ENCODE measurements at places on chromosomes 1 and 21.

- no peak for DNase-seq
Measured at GRCh38 chr21:32962268-32962667, 63.5 kb upstream of the OLIG2 start.

- DNase-seq = peak; percentile 62
Measured at GRCh38 chr1:165828103-165828668, 772 bp downstream of the UCK2 start.

DNA sequence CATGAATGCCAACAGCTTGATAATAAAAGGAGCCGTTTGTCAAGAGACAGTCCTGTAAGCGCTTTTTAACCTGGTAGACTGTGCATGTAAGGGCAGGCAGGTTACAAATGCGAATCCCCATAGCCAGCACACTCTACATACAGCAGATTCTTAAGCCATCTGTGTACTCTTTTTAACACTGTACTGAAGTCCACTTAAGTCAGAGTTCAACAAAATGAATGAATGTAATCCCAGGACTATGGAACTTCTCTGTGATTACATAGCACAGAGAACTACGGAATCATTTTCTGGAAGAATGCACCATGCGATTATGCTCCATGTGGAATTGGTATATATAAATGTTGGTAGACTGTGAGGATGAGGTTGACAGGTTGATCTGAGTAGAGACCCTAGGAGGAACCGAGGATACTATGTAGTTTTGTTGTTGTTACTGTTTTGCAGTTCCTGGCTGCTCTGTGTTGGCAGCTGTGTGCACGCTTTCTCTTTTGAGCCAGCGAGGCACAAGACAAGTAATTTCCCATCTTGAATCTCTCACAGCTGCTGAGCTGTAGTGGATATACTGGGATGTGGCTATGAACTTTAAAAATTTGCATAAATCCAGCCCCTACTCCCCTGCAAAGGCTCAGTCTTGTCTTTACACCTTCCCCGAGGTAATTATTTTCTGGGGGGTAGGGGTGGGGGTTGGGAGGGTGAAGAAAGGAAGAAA, 21.9 kb downstream of the LRRC8D start:
- peak; percentile 53 for DNase-seq

GRCh38 chr1:2912424-2913061, 108.7 kb upstream of the ACTRT2 start:
- DNase-seq = no peak

GRCh38 chr1:187476671-187477070, 647.9 kb downstream of the PLA2G4A start:
- DNase-seq = peak; percentile 21

DNA sequence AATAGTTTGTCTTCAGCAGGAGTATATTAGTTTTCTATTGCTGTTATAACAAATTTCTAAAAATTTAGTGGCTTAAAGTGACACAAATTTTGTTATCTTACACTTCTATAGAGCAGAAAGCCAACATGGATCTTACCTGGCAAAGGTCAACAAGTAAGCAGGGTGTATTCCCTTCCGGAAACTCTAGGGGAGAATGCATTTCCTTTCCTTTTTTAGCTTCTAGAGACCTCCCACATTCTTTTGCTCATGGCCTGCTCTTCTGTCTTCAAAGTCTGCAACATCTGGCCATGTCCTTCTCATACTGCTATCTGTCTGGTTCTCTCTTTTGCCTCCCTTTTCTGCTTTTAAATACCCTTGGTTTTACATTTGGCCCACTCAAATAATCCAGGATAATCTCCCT, 242.6 kb downstream of the ZNF648 start:
- DNase-seq = no peak

Measured in LHCN-M2 (cell line).